ENCODE measurements at places on chromosomes 4 and X.

GRCh38 chr4:129603241-129603931, 507.4 kb downstream of the C4orf33 start:
- no peak for DNase-seq

DNA sequence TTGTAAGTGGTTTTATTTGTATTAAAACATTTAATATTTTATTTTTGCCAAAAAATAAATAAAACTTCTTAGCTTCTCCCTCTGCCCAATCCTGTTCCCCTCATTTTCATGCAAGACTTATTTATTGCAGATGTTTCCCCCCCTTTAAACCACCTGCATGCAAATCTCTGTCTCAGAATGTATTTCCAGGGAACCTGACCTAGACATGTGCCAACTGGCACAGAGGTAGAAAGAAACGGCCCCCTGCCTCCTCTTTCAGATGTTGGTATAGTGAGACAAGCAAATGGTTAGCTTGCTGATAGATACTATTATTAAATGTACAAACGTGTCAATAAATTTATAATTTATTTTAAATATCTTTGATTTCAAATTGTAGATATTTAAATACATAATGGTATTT, 47.1 kb downstream of the KLF3 start:
- DNase-seq: no peak

GRCh38 chrX:49762175-49762720, 66.5 kb upstream of the PAGE1 start:
- DNase-seq: no peak

DNA sequence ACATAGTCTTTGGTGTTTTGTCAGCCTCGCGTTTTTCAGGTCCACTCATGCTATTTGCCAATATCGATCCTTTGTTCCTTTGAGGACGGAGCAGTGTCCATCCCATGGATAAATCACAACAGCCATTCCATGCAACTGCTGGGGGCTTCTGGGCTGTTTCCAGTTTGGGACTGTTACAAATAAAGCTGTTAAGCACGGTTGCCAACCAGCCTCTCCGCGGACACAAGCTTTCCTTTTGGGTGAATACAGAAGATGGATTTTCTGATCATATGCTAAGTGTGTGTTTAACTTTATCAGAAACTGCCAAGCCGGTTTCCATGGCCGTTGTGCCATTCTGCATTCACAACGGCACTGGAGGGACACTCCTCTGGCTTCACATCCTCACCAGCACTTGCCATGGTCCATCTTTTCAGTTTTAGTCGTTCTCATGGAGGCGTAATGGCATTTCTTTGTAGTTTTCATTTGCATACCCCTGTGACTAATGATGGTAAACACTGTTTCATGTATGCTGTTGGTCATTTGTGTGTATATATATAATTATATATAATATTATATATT, 67.8 kb downstream of the ABLIM2 start:
- no peak for DNase-seq

DNA sequence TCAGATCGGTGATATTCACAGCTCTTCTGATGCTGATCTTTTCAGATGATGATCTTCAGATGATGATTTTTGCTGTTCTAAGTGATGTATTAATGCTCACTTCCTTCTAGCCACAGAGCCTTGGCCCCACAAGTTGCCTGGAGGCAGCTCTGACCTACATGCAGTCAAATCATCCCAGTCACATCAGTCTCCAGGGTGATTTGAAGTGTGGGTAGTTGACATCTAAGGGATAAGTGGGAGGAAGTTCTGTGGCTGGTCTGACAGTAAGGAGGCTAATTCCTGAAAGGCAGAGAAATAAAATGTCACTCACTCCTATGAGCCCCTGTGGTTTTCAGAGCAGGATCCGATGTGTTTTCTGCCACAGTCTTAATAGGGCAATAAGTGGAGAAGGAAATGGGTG, 79.8 kb upstream of the RPL34 start:
- DNase-seq: no peak

DNA sequence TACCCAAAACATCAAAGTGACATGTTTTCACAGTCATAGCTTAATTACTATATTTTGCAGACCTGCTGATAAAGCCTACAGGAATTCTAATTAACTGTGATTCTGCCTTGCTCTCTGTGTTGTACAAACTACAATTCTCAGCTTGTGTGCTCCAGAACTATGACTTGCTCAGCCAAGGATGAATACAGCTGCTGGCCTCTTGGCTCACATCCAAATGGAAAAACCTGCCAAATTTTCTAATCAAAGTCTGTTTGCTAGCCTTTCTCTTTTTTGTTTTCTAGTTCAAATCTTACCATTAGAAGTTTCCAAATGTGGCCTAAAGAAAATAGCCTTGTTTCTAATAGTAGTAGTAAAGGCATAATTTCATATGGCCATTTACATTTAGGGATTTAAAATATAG, 1176.8 kb downstream of the FAM133A start:
- no peak for DNase-seq

DNA sequence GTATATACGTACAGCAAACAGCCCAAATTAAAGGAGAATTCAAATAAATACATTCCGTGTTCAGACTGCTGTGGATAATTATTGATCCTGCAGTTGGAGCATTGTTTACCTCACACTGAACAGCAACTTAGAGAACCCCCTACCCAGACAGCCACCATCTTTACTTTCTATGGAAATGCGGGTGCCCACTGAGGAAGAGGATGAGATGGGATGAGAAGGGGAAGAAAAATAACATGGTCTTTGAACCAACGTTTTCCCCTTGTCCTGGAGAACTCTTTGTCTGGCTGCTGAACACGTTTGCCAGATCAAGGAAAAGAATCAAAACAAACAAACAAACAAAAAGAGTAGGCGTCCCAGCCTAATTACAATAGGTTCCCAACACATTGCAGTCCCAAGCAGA, 1.5 kb downstream of the TSPAN5 start:
- DNase-seq: no peak

- DNase-seq: no peak
Observed at GRCh38 chr4:26763063-26763462, 97.6 kb upstream of the STIM2 start.

DNA sequence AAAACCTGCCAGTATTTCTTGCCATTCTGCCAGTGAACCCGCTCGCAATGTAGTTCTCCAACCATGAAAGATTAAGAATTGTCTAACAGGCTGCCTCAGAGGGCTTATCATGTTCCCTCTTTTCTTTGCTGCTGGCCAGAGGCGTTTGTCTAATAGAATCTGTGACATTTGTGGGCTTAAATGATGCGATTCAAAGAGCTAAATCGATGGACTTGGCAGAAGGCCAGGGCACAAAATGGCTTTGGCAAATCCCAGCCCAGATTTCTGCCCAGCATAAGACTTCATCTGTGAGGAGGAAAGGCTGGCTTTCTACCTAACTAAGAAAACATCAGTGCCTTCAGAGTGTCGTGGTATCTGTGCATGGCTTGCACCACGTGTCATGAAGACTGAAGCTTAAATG, 79.9 kb downstream of the TRPC5OS start:
- no peak for DNase-seq

DNA sequence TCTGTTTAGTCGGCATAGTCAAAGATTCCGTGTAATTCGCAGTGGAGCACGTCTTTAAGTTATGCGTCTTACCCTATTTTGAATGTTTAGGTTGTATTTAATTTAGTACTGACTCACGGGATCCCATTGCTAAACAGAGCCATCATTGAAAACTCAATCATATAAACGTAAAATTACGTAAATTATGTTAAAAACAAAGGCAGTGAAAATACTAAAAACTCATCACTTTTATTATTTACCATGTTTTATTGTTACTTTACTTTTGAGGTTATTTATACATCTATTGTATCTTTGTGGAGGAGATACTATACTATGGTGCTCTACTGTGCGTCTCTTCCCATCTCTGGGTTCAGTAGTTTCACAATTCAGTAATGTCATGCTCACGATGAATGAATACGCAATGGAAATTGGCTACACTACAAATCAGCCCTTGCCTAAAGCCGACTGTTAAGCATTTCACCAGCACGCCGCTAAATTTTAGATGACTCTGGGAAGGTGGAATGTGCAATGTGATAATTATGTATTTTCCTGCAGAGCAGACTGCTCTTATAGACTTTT, 944 bp downstream of the FUNDC2 start:
- DNase-seq: peak; percentile 44

GRCh38 chr4:6749340-6750171, 33.0 kb upstream of the KIAA0232 start:
- DNase-seq: no peak

- DNase-seq: no peak
Observed at GRCh38 chr4:110310795-110311194, 112.4 kb upstream of the ELOVL6 start.

GRCh38 chr4:93065790-93066189, 762.0 kb downstream of the GRID2 start:
- no peak for DNase-seq

- no peak for DNase-seq
Observed at GRCh38 chr4:40586034-40586433, 43.6 kb downstream of the RBM47 start.

GRCh38 chr4:152525878-152526277, 10.0 kb downstream of the FBXW7 start:
- DNase-seq: no peak

All from NCI-H146 (cell line).